ENCODE measurements at places on chromosomes 5 and 9.
A peak's percentile ranks its signal among the peaks of the same experiment; 100 is the strongest.

DNA sequence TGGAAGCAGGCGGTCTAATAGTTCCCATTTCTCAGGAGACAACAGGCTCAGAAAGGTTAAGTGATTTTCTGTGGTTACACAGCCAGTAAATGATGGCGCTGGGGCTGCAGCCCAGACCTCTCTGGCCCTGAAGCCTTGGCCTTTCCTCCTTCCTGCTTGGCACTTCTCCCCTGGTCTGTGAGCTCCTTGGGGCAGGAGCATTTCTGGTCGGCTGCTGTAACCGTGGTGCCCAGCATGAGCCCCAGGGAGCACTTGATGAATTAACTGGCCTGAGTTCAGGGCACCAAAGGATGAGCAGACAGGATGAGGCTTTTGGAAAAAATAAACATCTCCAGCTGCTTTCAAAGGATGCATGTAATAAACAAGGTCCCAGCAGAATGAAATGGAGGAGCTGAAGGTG lies 30.2 kb downstream of the CDHR2 start:
- DNase-seq, result no peak

DNA sequence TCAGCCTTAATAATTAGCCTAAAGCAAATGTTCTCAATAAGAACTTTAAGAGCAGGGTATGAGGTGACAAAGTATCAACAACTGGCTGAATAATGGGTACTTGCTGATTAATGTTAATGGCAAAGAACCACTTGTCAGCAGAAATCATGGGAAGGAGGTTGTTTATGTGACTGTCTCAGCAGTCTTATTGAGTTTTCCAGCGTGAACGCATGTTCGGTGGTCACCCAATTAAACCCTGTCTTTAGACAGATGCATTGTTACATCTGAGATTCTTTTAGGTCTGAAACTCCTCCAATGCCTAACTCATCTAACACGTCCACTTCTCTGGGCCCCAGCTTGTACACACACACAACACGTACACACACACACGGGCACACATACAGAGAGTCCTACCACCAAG lies 18.2 kb upstream of the TSSK1B start:
- DNase-seq, result no peak

DNA sequence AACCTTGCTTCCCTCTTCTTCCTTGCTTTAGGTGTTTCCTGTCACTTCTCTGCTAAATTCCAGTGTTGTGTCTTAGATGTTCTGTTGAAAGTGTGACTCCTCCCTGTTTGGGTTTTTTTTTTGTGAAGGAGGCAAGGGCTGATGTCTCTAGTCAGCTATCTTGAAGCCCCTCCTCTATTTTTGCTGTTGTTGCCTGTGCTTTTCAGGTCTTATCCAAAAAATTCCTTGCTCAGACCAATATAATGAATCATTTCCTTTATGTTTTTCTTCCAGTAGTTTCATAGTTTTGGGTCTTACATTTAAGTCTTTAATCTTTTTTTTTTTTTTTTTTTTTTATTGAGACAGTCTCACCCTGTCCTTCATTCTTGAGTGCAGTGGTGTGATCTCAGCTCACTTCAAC lies 22.3 kb downstream of the RIC1 start:
- no peak for DNase-seq

GRCh38 chr5:156640691-156641241 lies 209.3 kb upstream of the PPP1R2B start:
- DNase-seq, result no peak

- DNase-seq, result no peak
Measured at GRCh38 chr9:106751681-106752080, 111.3 kb upstream of the ZNF462 start.

- DNase-seq, result no peak
Measured at GRCh38 chr5:154970759-154971158, 29.9 kb downstream of the MRPL22 start.

GRCh38 chr9:136251264-136252115 lies 5.9 kb upstream of the QSOX2 start:
- no peak for DNase-seq

DNA sequence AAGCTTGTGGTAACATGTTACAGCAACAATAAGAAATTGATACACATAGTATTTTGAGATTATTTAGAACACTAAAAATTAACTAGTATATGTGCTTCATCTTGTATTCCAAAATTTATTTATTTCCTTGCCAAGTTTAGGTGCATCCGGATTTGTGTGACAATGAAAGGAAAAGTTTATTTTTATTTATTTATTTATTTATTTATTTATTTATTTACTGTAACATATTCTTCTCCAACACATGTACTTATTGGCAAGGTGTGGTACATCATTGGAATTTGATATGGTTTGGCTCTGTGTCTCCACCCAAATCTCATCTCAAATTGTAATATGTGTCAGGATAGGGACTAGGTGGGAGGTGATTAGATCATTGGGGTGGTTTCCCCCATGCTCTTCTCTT lies 373.3 kb upstream of the EDIL3 start:
- no peak for DNase-seq

- DNase-seq, result no peak
Measured at GRCh38 chr9:131528186-131528585, 2.9 kb downstream of the UCK1 start.

GRCh38 chr5:110815916-110816605 lies 77.3 kb downstream of the SLC25A46 start:
- DNase-seq, result no peak

DNA sequence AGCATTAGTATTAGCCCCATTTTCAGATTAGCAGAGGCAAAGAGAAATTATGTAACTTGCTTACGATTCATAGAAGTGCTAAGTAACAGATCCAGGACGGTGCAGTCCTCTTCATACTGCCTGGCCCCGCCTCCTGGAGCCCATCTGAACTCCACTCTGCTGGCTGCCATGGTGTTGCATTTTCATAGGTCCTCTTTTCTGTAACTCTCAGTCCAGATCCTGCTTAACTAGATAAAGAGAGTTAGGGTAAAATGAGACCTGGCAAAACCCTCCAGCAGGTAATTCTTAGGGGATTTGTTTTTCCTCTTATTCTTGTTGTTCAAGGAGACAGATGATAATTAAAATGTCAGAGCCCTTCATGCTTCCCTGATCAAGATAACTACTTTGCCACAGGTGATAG lies 135.1 kb upstream of the EFNA5 start:
- DNase-seq, result no peak

DNA sequence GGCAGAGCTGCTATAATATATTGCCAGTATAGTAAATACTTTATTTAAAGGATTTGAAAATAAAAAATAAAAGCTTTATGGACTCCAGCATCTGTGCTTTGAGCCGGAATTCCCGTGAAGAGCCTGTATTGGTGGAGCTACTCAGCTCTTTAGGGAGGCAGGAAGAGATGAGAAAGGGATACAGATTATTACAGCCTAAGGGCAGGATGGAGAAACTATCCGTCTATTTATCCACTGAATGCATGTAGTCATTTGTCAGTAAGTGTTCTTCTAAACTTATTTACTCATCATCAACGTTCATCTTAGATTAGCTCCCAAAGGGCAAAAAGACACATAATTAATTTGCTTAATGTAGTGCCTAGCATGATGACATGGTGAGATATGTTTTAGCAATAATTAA lies 48.4 kb downstream of the SLC1A1 start:
- no peak for DNase-seq

GRCh38 chr9:133619791-133620190 lies 10.6 kb upstream of the FAM163B start:
- DNase-seq, result no peak

- peak; percentile 83 for DNase-seq
Measured at GRCh38 chr5:159915904-159916840, at the start of gene ADRA1B. ADRA1B (plus strand) TSS chr5:159916482; CDS start chr5:159916906, 424 bp downstream.

DNA sequence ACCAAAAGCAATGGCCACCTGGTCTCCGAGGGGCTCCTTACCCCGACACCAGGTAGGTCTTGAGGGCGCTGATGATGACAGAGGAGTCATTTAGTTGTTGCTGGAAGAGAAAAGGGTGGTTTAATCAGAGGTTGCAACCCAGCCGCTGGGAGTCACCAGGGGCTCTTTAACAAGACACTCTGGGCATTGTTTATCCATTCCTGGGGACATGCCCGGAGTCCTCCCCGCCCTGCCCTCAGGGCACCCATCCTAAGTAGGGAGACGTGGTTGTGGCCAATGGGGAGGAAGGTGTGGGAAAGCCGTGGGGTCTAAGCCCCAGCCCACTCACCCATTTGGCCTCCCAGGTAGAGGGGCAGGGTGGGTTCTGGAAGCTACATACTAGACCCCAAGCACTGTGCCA lies 3.1 kb downstream of the PTGES2 start:
- DNase-seq, result no peak

DNA sequence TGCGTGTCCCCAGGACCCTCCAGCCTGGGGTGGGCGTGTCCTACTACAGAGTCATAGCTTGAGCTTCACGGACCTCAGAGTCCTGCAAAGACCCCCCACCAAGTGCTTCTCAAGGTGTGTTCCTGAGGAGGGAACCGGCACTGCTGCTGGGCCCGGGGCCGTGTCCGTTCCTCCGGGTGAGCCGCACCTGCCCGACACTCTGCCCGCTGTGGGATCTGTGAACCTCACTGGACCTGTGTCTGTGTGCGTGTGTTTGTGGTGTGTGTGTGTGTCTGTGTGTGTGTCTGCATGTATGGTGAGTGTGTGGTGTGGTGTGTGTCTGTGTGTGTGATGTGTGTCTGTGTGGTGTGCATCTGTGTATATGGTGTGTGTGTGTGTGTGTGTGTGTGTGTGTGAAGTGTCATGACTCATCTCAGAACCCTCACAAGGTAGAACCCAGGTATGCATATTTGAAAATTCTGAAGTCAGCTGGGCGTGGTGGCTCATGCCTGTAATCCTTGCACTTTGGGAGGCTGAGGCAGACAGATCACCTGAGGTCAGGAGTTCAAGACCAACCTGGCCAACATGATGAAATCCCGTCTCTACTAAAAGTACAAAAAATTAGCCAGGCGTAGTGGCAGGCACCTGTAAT lies 40.9 kb upstream of the RXRA start:
- no peak for DNase-seq

- no peak for DNase-seq
Measured at GRCh38 chr9:68443624-68444023, 87.2 kb downstream of the PGM5 start.

DNA sequence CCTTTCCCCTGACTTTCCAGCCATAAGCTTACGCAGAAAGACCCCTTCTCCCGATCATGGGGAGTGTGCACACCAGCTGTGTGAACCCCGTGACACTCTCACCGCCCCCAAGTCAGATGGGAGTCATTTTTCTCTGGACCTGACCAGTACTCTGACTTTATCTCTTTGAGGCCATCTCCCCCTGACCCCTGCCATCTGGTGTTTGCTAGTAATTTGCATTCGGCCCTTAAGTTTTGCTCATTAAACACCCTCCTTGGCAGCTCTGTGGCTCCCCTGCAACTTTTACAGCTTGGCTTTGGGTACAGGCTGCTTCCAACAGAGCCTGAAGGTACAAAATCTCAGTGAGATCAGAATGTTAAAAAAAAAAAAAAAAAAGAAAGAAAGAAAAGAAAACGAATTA lies 43.9 kb downstream of the PDZD2 start:
- no peak for DNase-seq

GRCh38 chr5:56649569-56649968 lies 165.8 kb upstream of the MAP3K1 start:
- DNase-seq, result no peak

DNA sequence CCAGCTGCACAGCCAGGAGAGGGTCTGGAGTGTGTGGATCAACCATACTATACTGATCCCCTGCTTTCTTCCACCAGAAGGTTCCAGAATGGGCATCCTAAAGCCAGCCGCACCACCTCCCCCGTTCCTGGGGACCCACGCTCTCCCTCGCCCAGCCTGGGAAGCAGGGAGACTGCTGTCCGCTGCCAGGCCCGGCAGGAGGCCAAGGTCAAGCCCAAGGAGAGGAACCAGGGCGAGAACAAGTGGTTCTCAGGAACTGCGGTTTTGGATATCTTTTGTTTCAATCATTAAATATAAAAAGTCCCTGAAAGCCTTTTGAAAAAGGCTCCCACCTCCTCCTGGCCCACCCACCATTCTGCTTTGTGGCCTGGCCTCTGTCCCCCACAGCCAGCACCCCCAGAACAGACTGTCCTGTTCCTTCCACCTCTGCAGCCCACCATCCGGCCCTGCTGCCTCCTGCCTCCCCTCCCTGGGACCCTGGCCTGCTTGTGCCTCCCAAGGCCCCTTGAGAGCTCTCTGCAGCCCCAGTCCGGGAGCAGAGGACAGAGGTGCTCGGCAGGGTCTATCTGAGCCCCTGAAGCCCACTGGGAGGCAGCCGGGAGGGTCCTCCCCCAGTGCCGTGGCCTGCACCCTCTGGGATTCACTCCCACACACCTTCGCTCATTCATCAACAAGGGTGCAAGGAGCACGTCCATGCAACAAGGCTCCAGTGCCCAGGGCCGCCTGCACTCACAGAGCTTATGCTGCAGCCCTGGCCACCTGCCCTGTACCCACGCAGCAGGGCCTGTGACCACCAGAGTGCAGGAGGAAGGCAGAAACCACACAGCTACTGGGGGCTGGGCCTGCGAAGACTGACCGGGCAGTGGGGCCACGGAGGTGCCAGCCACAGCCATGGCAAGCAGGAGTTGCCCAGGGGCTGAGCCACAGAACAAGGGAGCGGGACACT lies 614 bp upstream of the LCN6 start:
- no peak for DNase-seq

DNA sequence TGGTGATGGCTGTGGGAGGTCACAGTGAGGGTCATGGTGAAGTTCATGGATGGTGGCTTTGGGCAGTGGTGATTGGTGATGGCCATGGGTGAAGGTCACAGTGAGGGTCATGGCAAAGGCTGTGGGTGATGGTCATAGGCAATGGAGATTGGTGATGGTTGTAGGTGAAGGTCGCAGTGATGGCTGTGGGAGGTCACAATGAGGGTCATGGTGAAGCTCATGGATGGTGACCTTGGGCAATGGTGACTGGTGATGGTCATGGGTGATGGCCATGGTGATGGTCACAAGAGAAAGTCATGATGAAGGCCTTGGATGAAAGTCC lies 115.6 kb upstream of the IRX4 start:
- no peak for DNase-seq

DNA sequence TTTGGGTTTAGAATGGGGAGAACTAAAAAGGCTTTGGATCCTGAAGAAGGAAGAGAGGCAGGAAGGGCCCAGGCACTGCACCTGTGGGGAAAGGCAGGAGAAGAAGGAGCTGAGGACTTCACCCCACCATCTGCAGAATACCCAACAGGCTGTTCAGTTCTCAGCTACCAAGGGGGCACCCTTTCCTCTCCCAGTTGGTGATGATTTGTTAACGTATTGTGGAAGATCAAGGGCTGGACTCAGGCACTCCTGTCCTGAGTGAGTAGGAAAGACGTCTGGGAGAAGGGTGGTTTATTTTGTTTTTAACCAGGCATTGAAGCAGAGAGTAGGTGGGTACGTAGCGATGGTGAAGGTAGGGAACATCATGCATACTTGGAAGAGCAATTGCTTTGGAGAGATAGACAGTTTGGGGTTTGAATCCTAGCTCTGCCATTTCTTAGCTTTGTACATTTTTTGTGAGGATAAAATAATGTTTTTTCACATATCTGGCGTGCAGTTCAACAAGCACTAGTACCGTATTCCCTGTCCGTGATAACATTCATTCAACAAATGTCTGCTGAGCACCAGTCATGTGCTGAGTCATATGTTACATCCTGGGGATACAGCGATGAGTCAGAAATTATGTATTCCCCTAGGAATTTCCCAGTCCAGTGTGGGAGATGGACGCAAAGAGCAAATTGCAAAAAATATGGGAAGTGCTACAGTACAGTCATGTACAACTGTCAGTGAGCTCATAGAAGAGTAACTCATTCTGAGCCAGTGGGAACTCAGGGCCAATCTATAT lies 2.1 kb downstream of the MSANTD3 start:
- no peak for DNase-seq

Measured in mesothelial cell of epicardium (in vitro differentiated cells).